ENCODE measurements at places on chromosomes 11 and 22. TPM values are rescaled to one million over a fixed set of nuclear protein-coding genes. Genes with fewer than 3 reads are reported as not detected.

- DNase-seq, result no peak
Observed at GRCh38 chr22:39101226-39101625, 4.2 kb downstream of the APOBEC3H start.

TRIM49B gene
- total RNA-seq, result not detected

GRCh38 chr22:50044485-50045118, 13.5 kb downstream of the TTLL8 start:
- no peak for DNase-seq

DNA sequence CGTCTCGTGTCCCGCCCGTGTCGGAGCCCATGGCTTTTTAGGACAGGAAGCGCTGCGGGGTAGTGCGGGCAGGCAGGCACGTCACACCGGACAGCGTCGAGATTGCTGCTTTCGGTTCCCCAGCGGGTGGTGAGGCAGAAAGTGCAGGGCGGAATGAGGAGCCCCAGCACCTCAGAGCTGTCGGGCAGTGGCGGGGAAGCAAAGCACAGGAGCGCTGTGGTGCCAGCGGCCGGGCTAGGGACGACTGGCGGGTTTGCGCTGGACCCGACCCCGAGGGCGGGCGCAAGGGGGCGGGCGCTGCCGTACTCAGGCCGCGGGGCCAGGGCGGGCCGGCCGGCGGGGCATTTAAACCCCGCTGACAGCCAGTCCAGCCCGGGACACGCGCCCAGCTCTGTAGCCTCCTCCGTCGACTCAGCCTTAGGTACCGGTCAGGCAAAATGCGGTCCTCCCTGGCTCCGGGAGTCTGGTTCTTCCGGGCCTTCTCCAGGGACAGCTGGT, at the start of gene SLC37A2:
TSS of gene SLC37A2 (plus strand) at position 375 of the 498 bp plus-strand sequence. CDS start at position 438, 63 bp downstream.
- no peak for DNase-seq

DNA sequence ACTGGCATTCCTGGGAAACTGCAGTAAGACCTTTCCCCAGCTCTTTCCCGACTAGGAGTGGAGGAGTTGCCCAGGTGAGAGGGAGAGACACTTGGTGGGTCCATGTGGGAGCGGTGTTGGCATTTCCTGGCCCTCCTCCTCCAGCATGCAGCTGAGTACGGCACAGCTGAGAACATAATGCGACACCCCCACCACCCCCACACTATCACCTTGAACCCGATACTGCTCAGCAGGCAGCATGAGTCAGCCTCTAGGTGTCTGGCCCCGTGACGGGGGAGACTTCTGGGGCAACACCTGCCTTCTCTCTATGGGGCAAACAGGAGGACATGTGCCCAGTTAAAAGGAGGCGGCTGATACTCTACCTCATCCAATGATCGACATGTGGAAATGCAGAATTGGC, 64.4 kb downstream of the PKNOX2 start:
- no peak for DNase-seq

GRAMD1B gene
- total RNA-seq, result 6.9 TPM

SGSM1 gene
- not detected for total RNA-seq

DNA sequence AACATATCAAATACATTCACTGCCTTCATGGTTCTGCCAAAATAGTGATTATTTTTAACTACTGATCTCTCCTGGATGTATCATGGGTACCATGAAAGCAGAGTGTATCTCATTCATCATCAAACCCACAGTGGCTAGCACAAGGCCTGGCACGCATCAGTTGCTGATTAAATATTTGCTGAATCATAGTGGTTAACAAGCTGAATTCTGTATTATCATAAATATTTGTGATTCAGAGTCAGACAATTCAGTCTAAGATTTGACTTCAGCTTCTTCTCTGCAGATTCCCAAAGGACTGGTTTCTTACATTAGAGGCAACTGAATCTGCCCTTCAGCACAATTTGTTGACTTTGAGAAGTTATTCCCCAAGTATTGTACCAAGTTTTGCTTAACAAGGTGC, 715.8 kb upstream of the LRRC4C start:
- DNase-seq, result no peak

ZNF280A gene
- total RNA-seq, result not detected

TSSK2 gene
- not detected for total RNA-seq

TPBGL gene
- total RNA-seq, result 1.3 TPM

GRCh38 chr11:10982704-10983510, 125.1 kb upstream of the ZBED5 start:
- no peak for DNase-seq

GAS2 gene
- total RNA-seq, result 0.88 TPM

DNA sequence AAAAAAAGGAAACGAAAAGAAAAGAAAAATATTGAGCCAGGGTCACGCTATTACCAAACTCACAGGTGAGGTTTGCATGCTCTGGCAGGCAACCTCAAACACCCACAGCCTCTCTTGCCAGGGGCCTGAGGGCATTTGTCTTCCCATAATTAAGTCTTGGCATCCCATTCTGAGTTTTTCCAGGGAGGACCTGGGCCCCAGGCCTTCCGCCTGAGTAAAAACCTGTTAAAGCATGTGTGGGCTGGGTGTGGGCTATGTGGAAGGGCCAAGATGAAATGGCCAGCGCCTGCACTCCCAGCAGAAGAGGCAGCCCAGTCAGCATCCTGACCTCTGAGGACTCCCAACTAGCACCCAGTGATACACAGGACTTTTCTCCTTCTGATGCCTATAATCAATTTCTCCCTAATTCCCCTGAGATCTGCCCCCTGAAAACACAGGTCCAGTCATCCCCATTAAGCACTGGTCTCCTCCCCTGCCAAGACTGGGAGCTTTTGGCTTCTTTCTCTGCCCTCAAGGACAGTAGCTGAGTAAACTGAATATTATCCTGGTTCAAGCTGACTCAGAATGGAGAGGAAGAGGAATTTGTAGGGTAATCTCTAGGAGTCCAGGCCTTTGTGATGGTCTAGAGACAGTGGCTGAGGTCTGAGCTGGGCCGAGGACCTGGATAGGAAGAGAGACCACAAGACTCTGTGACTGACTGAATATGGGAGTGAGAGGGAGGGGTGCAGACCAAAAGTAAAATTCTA, 35.6 kb upstream of the ACER3 start:
- no peak for DNase-seq

DNA sequence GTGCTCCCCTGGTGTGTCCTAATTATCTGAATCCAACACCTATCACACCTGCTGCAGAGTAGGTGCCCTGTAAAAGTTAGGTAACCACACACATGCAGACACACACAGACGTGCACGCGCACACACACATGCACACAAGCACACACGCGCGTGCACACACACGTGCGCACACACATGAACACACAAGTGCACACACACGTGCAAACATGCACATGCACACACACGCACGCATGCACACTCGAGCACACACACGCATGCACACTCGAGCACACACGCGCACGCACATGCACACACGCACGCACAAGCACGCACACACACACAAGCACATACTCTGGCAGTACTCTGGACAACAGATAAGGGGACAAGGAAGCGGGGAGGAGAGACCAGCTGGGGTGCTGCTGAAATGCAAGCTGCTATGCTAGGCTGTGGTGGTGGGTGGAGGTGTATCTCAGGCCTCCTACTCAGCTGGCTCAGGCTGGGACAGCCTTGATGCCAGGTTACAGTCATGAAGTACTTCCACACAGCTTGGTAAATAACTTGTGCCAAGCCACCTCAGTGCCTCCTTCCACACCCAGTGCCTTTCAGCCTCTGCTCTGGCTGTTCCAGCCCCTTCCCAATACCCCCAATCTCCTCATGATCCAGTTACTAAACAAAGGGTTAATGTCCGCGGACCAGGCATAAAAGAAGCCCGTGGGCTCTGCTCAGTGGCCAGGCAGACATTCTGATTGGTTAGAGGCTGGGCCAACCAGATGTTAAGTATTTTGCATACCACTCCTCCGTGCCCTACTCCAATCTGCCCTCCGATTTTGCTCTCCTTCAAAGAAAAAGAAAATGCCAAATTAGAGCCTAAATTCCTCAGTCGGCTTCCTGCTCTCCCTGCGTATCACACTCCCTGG, 374.1 kb downstream of the TENM4 start:
- no peak for DNase-seq

DNA sequence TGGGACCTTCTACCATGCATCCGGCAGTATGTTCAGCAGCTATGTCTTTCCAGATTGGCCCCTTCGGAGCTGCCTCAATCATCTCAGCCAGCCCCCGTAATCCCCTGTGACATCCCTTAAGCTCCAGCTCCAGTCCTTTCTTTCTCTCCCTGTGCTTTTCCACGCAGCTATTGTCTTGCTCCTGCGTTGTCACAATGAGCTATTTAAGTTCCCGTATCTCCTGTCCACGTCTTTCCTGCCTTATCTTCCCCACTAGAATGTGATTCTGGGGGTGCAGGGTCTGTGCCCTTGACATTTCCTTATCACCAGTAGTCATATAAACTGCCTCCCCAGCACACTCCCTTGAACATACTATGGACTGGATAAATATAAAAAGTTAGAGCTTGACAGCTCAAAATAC, 5.1 kb upstream of the ETS1 start:
- DNase-seq, result no peak

Measured in glomerular endothelial cell (primary cell).